ENCODE measurements at places on chromosomes 1 and 21. TPM values are rescaled to one million over a fixed set of nuclear protein-coding genes. Genes with fewer than 3 reads are reported as not detected.

DNA sequence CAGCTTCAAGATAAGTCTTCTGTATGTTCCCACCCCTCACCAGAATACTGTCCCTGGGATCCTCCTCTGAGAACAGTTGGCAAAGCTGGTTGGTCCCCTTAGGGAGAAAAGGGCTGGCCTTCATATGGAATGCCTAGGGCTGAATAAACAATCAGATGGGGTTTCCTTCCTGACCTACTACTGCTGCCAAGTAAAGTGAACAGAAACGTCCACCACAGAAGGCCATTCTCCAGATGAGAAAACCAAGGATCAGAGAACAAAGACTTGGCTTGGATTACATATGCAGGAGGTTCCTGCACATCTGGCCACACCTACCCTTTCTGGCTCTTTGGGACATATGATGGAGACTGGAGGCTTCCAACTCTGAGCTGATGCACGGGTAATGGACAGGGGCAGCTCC lies 194.5 kb downstream of the HIVEP3 start:
- no peak for DNase-seq

DNA sequence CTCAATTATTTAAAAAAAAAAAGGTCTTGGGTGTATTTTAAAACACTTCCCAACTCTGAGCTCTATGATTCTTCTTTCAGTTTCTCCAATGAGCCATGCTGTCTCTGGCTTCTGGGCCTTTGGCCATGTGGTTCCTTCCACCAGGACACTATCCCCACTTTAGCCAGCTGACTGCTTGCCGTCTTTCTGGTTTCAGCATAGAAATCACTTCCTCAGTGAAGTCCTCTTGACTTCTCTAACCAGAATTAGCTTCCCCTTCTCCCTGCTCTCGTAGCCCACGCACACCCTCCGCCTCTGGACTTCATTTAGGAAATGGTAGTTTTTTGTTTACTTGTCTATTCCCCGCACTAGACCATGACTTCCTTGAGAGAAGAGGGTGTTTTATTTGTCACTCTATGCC lies 1.1 kb upstream of the DIO1 start:
- no peak for DNase-seq

- DNase-seq: no peak
These were observed 24.2 kb downstream of the OLFML3 start for GRCh38 chr1:114003431-114003830.

- DNase-seq: peak; percentile 63
These were observed 18.2 kb upstream of the LAMTOR5 start for GRCh38 chr1:110425612-110426152.

DNA sequence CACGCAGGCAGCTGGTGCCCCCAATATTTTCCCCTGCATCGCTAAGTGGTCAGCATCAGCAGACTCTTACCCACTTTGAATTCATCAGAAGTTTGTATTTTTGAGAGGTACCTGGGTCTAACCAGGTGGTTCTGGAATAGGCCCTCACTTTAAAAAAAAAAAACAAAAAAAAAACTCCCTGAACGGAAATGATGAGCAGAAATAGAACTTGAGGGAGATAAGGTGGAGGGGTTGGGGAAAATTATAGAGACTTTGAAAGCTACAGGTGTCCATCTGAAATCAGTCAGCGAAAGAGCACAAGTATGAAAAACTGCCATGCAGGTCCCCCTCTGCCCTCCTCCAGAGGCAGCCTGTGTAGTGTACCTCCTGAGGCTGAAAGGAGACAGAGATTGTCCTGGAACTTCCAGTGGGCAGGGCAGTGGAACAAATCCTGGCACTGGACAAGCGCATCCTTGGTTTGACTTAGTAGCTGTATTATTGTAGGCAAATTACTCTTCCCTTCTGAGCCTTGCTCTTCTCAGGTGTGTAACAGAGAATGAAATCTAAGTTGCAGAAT lies 1.2 kb downstream of the SLAMF7 start:
- DNase-seq: no peak

GRCh38 chr1:180946541-180947498 lies 34.1 kb downstream of the KIAA1614 start:
- no peak for DNase-seq

GRCh38 chr1:25971066-25971810 lies 26.6 kb downstream of the PAFAH2 start:
- DNase-seq: no peak

DNA sequence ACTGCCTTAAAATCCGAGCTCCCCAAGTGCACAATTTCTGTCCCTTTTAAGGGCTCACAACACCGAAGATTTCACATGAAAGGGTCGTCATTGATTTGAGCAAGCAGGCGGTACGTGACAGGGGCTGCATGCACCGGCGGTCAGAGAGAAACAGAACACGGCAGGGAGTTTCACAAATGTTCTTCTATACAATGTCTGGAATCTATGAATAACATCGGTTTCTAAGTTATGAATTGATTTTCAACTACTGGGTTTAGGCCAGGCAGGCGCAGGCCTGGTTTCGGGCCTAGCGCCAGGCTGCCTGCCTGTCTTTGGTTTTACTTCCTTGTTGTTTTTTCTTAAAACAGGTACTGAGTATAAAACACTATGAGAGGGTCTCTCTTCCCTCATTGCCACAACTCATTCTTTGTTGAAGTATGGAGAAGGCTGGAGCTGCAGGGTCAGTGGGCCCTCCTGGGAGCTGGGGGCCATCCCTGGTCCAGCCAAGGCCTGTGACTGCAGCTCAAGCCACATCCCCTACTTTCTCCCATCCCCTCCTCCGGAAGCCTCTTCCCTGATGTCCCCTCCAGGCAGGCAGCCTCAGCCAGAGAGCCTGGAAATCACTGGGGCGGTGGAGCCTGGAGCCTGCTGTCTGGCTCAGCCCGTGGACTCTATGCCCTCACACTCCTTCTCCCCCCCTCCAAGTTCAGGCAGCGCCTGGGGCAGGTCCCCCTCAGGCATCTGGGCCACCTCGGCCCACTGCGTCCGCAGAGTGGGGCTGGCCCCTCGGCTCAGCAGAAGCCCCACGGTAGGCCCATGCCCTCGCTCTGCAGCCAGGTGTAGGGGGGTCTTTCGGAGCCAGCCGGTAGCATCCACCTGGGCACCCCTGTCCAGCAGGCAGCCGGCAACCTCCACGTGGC lies 2.4 kb downstream of the ANKRD65 start:
- DNase-seq: no peak

GRCh38 chr1:21931171-21932093 lies 5.7 kb downstream of the HSPG2 start:
- no peak for DNase-seq

- no peak for DNase-seq
These were observed 63.0 kb upstream of the RGS7 start for GRCh38 chr1:241419986-241420385.

- DNase-seq: no peak
These were observed 16.1 kb downstream of the ENSA start for GRCh38 chr1:150613061-150613920.

GRCh38 chr21:15005391-15005790 lies 59.4 kb downstream of the NRIP1 start:
- peak; percentile 15 for DNase-seq

GRCh38 chr21:42350927-42351426 lies at the start of gene TFF2:
TFF2 (minus strand) TSS chr21:42350994; CDS start chr21:42350957, 37 bp downstream.
- DNase-seq: no peak

DNA sequence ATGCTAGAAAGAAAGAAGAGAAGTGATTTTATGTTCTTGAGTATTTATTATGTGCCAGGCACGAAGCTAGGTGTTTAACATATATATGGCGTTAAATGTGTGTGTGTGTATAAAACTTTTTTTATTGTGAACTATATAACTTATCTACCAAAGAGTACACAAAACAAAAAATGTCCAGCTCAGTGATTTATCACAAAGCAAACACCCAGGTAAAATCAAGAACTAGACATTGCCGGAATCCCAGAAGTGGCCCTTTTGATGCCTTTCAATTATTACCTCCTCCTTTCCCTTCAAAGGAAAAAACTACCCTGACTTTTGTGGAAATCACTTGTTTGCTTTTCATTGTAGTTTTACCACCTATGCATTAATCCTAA lies 40.5 kb upstream of the ZNF648 start:
- no peak for DNase-seq

GRCh38 chr1:219503604-219504003 lies 109.3 kb downstream of the ZC3H11B start:
- DNase-seq: no peak

DNA sequence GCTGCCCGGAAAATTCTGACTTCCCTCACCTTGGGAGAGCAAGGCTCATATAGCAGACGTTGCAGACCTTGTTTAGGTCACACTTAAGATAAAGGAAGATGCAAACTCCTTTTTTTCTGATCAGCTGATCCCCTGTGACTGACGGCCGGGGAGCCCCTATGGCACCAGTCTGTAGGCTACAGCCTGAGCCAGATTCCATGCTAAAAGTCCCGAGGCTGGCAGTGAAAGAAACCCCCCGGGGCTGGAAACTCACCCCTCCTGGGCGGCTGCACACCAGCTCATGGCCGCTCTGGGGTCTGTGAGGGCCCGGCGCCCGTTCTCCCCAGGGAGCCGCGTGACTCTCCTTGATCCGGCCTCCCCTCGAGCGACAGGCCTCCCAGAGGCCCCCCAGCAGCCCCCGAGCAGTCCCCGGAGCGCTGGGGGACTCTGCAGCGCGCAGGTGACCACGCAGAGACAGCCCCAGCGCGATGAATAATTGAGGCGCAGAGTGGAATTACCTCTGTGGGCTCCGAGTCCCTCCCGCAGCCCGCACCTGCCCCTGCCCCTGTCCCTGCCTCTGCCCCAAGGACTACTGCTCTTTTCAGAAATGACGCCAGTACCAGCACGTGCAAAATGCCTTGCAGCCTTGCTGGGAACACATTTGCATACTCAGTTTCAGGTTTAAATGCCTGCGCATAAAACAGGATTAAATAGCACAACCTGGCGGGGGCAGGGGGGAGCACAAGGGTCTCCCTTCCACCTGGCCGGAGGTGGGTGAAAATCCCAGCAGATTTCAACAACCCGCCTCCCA lies 62.6 kb upstream of the CLDN14 start:
- DNase-seq: no peak

GRCh38 chr1:47915677-47916353 lies 81.4 kb downstream of the TRABD2B start:
- DNase-seq: no peak

DNA sequence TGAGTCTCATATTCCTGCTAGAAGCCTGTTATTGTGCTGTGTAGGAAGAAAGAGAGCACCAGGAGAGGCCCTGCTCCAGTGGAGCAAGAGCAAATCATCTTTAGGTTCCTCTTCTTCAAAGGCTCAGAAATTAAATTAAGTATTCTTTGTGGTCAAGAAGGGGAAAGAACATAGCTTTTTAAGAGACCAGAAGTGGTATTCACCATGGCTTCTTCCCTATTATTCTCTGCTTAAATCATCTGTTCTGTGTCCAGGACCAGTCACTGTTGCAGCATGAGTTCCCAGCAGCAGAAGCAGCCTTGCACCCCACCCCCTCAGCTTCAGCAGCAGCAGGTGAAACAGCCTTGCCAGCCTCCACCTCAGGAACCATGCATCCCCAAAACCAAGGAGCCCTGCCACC lies 1.1 kb downstream of the SPRR1B start:
- DNase-seq: no peak

- DNase-seq: no peak
These were observed 143.4 kb downstream of the SYF2 start for GRCh38 chr1:25088946-25089345.

DNA sequence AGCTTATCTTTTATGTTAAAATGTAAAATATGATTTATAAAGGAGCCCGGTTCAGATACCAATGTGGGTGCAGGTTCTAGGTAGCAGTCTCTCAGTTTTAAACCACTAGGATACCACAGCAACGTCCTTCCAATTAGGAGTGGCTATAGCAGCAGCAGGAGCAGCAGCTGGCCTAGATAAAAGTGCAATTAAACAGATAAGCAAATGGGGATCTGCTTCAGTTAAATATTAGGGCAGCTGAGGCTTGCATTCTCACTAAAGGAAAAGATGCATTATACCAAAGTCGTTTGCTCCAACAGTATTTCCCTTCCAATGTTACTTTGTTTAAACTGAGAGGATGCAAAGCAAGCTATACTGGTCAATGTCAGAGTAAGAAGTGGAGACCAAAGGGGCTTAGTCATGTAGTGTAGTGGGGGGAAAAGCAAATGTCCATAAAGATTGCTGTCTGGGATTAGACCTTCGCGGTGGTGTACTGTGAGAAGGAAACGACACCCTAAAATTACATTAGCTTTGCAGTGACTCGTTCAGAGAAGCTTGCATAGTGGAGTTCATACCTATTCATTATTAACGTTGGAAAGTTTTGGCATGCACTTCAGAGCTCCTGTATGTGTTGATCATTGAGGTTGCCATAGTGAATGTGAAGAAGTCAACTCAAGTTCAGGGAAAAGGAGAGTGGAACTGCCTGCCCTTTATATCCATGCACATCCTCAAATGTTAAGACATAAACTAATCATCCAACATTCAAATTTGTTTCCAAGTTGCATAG lies 272.2 kb downstream of the VAV3 start:
- no peak for DNase-seq

- DNase-seq: peak; percentile 39
These were observed 31.0 kb downstream of the TGFBR3 start for GRCh38 chr1:91854852-91855534.

GRCh38 chr1:236451796-236452373 lies 57.8 kb downstream of the EDARADD start:
- no peak for DNase-seq

DNA sequence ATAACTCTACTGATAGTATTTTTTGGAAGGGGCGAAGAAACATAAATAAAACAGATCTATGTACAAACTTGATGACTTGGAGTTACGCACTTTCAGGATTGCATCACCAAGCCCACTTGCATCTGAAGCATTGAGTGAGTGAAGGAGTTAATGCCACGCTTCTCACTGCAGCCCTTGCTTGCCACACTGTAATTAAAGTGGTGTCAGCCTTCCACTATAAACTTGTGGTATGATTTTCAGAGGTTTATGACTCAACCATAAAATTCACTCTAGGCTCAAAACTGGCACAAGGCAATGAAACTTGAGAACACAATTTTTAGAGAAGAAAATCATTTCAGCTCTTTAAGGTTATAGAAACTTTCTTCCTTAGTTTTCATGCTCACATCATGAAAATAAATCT lies 93.9 kb upstream of the PRMT6 start:
- no peak for DNase-seq

DNA sequence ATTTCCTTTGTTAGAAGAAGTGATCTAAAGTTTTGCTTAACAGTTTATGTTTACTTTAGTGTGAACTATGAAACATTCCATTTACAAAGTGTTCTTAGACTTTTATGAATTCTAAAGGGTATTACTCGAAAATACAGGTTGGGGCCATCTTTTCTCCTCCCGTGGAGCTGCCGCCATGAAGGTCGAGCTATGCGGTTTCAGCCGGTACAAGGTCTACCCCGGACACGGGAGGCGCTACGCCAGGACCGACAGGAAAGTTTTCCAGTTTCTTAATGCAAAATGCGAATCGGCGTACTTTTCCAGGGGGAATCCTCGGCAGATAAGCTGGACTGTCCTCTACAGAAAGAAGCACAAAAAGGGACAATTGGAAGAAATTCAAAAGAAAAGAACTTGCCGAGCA lies 39.8 kb downstream of the DENND1B start:
- no peak for DNase-seq

Gene SSX2IP
- total RNA-seq: 17.8 TPM

Gene SPRR2B
- total RNA-seq: not detected

Gene SERTAD4
- total RNA-seq: 8.3 TPM

Gene CELA2A
- total RNA-seq: not detected

Gene G0S2
- total RNA-seq: 1.2 TPM

Gene FCRLB
- total RNA-seq: 1.4 TPM

Gene CHIT1
- 1.5 TPM for total RNA-seq

Gene MYBPH
- total RNA-seq: not detected

Gene USH2A
- 1.9 TPM for total RNA-seq

Gene AGO3
- 42.5 TPM for total RNA-seq
